ENCODE measurements at places on chromosomes 3 and 15.

DNA sequence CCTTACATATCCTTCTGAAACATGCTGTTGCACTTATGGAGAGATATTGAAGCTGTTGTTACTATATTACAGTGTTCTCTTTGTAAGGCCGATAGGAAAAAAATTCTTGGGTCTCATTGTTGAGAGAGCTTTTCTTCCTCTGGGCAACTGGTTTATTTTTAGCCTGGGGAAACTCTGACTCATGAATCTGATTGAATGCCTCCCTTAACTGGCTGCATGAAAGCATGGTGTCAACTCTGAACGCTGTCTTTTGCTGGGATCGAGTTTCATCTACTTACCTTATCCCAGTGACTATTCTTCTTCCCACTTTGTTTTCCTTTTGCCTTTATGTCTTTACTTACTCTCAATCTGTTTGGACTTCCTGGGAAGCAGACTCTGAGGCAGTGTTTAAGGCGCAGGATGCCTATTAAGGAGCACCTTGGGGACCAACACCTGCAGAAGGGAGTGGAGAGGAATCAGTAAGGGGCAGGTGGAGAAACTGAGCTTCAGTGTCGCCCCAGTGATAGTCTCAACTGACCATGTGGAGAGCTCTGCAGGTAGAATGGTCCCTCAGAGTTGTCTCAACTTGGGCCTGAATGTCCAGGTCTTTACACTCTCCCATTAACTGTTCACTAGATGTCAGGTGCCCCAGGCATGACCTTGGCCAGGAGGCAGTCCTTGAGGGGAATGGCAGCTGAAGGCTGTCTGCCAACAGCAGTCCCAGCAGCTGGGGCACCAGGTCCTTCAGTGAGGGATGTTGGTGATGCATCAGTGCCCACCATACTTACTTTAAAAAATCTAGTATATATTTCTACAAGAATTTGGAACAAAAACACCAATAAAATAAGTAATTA lies 88.9 kb upstream of the CCNL1 start:
- peak; percentile 82 for DNase-seq

DNA sequence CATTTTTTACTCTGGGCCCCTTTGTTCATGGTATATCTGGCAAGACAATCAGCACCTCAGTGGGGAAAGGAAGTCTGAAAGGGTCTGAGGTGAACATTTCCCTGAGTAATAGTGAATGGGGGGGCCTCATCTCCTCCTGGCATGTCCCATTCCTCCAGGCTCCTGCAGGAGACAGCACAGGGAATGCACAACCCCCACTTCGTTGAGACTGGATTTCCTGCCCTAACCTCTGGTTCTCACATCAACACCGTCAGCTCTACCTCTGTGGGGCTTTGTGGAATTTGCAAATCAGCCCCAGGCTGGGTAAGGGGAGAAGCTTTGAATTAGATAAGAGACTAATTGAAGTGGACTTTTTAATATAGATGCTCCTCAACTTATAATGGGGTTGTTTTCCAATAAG lies 168.3 kb upstream of the TRIM42 start:
- no peak for DNase-seq

GRCh38 chr3:194183271-194183670 lies 47.3 kb downstream of the HES1 start:
- DNase-seq = no peak

DNA sequence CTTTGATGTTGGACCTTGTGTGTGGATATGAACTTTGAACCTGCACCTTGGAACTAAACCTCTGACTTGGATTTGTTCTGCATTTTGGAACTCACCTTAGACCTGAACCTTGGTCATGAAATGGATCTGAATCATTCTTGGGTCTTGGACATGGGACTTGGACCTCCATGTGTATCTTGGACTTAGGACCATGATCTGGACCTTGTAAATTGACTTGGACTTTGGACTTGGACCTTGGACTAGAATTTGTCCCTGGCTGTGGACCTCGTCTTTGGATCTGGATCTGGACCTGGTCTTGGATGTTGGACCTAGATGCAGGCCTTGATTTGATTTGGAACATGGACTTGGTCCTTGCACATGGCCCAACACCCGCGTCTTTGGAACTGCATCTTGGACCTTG lies 45.4 kb downstream of the ZNF589 start:
- no peak for DNase-seq

DNA sequence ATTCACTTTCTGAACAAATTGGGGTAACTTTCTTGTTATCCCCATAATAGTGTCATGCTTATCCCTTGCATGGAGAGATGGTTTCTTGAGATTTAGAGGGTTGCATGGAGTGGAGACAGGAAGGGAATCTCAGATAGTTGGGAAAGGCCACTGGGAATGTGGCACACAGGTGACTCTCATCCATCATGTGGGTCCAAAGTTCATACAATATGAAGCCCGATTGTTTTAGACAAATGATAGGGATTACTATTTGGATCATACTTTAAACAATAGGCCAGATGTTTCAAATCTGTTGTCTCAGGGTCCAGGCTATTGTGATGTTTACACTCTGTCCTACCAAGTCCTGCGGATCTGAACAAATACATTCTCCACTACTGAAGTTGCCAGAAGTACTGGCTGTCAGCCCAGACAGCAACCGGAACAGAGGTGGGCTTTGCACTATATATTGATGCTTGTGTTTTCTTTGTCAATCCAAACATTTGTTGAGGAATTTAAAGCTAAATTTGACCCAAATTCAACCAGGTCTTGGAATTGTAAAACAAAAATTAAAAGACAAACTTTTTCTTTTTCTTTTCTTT lies 39.2 kb upstream of the NMNAT3 start:
- DNase-seq = no peak

Measured in non-pigmented ciliary epithelial cell (primary cell).